Stimulated activated CD8-positive, alpha-beta memory T cell treated with anti-CD3 and anti-CD28 coated beads, Interleukin-4, amount 100 ng/mL, for 1 hour (primary cell): ENCODE measurements at places on chromosomes 1 and 21.

GRCh38 chr1:172395576-172395975 lies 24.9 kb upstream of the C1orf105 start:
- DNase-seq, result no peak

- DNase-seq, result no peak
These were observed 125.5 kb downstream of the CHRM3 start for GRCh38 chr1:239511875-239512274.

- DNase-seq, result no peak
These were observed 33.7 kb downstream of the XCL2 start for GRCh38 chr1:168509875-168510791.

- DNase-seq, result no peak
These were observed 29.3 kb downstream of the BATF3 start for GRCh38 chr1:212670301-212670700.

DNA sequence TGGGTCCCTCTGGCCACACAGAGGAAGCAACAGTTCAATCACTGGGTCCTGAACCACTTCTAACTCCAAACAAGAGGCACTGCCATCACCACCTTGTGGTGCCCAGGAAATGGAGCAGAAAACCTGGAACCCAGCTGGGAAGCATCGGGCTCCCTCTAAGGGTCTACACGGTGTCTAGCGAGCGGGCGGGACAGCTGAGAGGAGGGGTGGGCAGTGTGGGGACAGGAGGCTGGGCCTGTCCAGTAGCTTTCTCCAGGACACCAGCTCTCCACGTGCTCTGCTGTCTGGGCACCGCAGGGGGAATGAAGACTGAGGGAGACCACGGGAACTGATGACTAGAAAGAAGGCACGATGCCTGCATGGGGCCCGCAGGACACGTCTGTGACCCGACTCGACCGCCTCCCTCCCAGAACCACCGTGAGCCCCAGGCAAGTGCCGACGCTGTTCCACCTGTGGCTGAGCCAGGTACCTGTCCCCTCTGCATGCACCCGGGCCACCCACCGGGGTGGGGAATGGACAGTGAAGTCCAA lies 5.4 kb upstream of the PRDM15 start:
- DNase-seq, result no peak

DNA sequence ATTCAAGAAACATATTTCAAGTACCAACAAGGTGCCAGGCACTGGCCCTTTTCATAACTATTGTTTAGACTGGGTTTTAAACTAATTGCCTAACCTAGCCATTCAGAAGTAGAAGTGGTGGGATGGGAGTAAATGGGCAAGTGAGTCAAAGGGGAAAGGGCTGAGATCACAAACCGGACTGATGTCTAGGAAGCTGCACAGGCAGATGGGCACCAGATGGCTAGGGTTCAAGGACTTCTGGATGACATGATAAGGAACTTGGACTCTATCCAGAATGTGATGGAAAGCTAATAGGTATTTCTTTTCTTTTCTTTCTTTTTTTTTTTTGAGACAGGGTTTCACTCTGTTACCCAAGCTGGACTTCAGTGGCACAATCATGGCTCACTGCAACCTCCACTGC lies 46.6 kb downstream of the LYST start:
- no peak for DNase-seq

DNA sequence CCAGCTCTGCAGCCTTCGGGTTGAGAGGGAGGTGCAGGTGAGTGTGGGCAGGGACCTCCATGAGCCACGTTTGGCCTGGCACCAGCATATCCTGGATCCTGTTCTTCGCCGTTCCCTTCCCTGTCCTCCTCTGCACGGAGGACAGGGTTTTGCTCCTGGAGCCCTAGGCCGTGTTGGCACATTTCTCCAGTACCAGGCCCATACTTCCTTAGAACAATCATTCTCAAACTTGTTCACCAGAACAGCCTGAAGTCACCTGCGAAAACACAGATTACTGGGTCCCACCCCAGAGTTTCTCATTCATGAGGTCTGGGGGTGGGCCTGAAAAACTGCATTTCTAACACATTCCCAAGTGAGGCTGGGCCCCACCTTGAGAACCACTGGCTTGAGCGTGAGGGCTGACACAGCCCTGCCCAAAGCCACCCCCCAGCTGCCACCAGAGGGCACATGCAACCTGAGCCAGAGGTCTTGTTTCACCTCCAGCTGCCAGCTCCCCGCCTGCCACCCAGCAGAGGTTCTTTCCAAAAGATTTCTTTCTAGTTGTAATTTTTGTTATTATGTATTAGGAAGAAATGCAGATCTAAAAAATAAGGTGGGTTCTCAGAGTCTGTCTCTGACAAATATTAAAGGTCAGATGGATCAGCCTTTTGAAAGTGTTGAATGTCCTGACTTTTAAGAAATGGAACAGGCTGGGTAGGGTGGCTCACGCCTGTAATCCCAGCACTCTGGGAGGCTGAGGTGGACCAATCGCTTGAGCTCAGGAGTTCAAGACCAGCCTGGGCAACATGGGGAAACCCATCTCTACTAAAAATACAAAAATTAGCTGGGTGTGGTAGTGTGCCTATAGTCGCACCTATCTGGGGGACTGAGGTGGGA lies 39.6 kb upstream of the LDLRAP1 start:
- DNase-seq, result peak; percentile 54

GRCh38 chr1:45792744-45793143 lies 10.7 kb upstream of the MAST2 start:
- no peak for DNase-seq

GRCh38 chr1:100077531-100077930 lies 55.2 kb downstream of the SASS6 start:
- no peak for DNase-seq

- DNase-seq, result no peak
These were observed 183.8 kb downstream of the AJAP1 start for GRCh38 chr1:4838231-4838630.

GRCh38 chr1:160853754-160854153 lies 8.9 kb downstream of the CD244 start:
- no peak for DNase-seq

GRCh38 chr1:51072043-51072439 lies 30.0 kb upstream of the C1orf185 start:
- no peak for DNase-seq

- no peak for DNase-seq
These were observed 57.9 kb downstream of the AGPAT3 start for GRCh38 chr21:43922949-43923348.

DNA sequence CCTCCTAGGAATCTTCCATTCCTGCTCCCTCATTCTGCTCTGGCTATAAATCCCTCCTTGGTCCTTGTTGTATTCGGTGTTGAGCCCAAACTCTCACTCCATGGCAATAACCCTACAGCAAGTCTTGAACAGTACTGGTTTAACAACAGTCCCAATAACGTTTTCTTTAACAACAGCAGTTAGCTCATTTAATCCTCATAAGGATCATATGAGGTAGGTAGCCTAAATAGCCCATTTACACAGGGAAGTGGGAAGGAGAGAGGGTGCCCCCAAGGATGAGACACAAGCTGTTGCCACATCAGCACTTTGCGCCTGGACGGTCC lies 444 bp upstream of the AGTRAP start:
- no peak for DNase-seq

DNA sequence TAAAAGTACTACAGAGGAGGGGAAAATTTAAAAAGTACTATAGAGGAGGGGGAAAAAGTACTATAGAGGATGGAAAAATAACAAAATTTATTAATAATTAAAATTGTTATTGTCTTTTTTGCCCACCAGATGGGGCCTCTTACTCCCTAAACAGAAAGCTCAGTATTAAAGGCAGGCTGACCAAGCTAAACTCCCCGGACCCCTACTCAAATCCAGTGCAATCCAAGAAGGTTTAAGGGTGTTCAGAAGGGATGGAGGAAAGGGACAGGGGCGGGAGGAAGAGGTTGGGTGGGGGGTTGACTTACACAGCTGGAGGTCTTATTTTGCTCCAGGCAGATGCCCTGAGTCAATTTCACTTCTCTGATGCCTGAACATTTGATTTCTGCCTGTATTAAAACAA lies 13.7 kb downstream of the CD34 start:
- DNase-seq, result no peak

DNA sequence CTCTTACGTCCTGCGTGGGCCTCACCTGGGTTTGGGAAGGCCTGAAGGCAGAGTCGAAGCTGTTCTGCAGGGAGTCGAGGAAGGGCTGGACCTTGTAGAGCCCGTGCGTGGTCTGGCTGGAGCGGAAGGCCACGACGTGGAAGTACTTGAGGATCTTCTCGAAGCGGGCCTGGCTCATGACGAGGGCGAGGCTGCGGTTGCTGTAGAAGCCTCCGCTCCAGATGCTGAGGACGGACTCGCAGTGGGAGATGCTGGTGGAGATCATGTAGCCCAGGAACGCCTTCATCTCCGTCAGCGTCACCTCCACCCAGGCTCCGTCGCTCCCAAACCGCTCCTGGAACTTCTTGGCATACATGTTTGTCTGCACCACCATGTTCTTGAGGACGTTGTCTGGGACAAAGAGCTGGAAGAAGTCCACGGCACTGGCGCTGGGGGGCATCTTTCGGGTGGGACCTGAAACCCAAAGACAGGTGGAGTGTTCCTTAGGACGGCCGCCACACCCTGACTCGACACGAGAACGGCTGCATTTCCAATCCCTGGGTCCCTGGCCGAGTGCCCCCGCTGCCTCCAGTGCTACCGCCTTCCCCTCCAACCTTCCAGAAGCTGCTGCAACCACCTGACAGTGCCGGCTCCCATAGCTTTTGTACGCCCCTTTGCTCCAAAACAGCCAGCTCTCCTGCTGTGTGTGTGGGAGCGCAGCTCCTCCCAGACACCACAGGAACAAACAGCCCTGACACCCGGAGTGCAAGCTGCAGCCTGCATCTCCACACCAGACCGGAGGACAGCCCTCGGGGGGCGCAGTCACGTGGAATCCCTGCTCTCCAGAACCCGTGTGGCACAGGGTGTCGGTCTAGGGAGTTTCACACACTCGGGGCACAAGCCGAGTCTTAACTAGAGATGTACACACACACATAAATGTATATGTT lies 69.0 kb downstream of the PGBD5 start:
- DNase-seq, result no peak

DNA sequence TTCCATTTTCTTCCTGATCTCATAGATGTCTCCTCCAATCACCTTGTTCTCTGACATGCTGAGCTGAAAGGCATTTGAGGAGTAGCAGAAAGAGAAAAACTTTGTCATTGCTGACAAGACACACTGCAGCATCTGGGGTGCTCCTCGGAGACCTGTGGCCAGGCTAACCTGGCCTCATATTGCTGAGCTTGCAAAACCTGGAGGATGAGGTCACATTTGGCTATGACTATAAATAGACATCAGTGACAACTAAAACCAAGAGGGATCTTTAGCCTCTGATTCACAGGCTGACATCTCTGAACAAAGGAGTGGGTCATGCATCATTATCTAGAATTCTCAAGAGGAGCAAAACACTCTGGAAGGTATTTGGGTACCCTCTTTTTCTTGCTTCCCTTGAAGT lies 83.7 kb downstream of the PROX1 start:
- no peak for DNase-seq

GRCh38 chr1:172142324-172142723 lies 278.2 kb upstream of the C1orf105 start:
- DNase-seq, result no peak

DNA sequence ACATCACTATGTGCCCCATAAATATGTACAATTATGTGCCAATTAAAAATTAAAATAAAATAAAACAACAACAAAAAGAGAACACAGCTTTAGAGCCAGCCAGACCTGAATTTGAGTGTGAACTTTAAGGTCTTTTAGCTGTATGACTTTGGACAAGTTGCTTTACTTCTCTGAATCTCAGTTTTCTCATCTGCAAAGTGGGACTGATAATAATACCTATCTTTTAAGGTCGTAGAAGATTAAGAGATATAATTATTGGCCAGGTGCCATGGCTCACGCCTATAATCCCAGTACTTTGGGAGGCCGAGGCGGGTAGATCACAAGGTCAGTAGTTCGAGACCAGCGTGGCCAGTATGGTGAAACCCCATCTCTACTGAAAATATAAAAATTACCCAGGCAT lies 3.3 kb upstream of the VPS72 start:
- no peak for DNase-seq

DNA sequence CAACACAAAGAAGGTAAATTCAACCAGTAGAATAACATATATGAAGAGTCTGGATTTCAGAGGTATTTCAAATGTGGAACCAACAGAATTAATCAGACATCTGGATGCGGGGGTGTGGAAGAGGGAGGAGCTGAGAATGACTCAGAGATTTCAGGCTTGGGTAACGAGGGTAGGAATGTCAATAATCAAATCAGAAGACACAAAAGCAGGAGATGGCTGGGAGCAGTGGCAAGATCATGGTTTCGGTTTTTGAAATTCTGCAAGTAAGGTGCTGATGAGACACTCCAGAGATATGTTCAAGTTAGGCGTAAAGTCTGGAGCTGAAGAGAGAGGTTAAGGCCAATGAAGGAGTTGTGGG lies 64.0 kb downstream of the PLPPR5 start:
- DNase-seq, result no peak

GRCh38 chr1:25832336-25833037 lies 12.7 kb downstream of the MTFR1L start:
- no peak for DNase-seq

GRCh38 chr21:22516230-22516629 lies 1518.0 kb downstream of the NCAM2 start:
- DNase-seq, result no peak

DNA sequence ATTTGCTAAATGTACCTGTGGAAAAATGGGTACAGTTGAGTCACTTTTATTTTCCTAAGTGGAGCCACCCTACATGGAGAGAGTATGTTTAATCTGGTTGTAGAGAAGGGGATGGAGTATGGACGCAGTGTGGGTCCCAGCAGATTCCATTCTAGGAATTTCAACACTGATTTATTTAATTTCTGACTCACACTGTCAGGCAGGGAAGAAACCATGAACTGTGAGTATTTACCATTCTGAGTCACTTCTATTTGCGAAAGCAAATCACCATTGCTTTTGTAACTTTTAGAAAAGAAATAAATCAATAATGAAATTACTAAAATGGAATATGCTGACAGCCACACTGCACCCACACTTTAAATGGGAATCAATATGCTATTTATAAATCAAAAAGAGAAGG lies 339.0 kb downstream of the DSCAM start:
- no peak for DNase-seq

- DNase-seq, result no peak
These were observed at the start of gene CRB1 for GRCh38 chr1:197268012-197268411. Gene CRB1 (plus strand): TSS chr1:197268252. CDS start chr1:197268413, 161 bp downstream.

- no peak for DNase-seq
These were observed 134.0 kb downstream of the DMRTB1 start for GRCh38 chr1:53592985-53593757.

DNA sequence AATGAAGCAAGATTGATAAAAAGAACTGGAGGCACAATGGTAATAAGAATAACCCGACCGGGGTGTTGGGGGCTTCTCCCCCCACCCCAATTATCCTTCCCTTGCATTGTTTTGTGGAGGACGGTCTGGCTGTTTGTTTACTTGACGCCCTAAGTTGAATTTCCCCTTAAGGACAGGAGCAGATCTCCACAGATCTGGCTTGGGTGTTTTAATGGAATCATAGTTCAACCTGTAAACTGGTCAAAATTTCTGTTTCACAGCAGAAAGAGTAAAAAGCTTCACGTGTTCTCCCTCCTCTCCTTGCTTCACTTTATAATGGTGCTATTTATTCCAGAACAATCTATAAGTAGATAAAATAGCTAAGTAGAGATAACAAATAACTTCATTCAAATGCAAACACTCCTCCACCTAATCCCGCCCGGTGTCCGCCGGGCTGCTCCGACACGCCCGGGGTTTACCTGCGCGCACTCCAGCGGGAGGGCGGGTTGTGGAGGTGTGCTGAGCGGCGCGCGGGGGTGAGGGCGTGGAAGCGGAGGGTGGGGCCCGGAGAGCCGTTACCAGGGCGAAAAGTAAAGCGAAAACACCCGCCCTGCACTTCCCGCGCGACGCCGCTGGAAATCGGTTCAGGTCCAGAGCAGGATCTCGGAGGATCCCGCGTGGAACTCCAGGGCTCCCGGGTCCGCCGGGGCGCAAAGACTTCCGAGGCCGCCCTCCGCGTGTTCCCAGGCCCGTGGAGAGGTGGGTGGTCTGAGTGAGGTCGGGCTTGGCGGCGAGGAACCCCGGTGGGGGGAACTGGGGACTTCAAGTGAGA lies 2.0 kb upstream of the ATF3 start:
- no peak for DNase-seq
